T-helper 1 cell (primary cell): ENCODE measurements at places on chromosomes 3 and 15.

GRCh38 chr3:10279384-10280176 lies 13.2 kb downstream of the GHRL start:
- DNase-seq: no peak

DNA sequence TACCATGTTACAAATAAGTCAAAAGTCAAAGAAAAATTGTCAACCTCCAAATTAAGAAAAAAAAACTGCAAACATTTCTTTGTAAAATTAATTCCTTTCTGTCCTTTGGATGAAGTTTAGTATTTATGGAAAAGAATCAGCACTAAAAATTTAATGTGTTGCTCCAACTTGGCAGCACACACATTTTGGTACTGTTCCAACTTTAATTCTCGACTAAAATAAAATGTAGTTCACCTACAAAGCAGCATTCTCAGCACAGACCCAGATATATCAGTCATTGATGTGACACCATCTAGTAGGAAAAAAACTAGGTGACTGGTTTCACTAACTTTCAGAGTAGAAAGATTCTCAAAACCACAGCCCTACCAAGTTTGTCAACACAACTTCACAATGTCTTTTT lies 131.7 kb upstream of the ROBO2 start:
- DNase-seq: no peak

GRCh38 chr3:168273036-168273435 lies 177.3 kb upstream of the GOLIM4 start:
- DNase-seq: no peak

- no peak for DNase-seq
These were observed 1713.6 kb downstream of the SI start for GRCh38 chr3:163364717-163365116.

DNA sequence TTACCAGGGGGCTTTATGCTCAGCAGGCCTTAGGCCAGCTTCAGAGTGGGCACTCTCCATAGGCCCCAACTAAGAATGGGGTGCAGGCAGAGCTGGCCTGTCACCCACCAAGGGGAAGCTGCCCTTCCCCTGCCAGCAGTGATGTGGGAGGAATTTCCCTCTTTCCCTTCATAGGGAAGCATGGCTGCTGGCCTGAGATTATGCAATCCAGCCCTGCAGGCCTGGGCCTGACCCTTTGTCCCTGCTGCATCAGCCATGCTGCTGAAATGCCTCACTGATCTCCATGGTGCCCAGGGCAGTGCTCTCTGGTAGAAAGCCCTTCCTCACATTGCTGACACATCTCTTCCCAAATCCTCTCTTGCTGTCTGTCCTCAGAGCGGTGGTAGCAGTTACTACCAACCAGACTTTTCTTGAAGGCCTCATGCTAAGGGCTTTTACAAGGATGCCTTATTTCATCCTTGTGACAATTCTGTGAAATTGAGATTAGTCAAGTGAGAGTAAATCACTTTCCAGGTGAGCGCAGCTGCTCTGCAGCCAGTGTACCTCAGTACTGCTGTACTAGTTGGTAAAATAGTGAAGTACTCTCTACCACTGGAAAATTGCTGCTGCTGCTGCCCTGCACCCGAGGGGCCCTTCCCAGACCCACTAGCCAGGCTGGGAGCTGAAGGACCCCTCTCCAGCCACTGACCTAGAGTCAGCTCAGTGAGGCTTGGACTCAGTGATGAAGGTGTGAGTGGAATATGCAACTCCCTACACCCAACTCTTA lies 33.8 kb downstream of the MRAS start:
- DNase-seq: no peak

DNA sequence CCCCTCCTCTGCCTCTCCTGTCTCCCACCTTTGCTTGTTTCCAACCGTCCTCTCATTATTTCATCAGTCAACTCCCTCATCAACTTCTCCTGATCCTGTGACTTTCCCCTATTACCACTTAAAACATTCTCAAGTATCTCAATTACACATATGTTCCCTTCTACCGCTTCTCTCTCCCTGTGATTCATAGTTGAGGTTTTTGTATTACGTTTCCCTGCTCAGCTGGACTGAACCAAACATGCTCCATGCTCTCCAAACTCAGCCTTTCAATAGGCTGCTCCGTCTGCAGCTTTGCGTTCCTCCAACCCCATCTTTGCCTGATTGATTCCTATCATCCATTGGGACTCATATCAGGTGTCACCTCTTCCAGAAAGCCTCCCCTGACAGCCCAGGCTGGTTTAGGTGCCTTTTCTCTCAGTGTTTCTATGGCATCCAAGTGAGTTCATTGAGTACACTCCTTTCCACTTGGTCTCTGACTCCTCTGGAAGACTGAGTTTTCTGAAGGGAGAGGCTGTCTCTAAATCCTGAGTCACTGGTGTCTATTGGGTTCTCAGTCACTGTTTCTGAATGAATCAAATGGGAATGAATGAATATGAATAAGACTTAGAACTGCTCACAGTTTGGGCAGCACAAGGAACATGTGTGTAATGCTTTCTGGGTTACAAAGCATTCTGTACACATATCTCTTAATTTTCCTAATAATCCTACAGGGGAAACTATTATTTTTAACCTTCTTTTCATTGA lies 56.4 kb downstream of the PLD1 start:
- DNase-seq: no peak

DNA sequence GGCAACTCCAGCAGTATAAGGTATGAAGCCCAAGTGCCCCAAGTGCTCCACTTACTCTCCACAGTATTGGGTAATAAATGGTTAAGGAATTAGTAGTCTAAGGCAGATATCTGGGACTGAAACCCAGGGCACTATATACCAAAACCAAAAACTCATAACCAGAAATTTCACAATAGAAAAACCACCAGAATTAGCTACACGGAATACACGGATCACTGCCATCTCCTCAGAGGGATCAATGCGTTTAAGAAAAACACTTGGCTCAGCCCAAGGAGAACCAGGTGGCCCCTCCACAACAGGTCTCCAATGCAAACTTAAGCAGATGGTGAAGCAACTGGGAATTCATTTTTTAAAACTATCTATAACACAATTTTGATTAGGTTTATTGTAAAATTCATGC lies 83.6 kb downstream of the FAIM start:
- DNase-seq: no peak

DNA sequence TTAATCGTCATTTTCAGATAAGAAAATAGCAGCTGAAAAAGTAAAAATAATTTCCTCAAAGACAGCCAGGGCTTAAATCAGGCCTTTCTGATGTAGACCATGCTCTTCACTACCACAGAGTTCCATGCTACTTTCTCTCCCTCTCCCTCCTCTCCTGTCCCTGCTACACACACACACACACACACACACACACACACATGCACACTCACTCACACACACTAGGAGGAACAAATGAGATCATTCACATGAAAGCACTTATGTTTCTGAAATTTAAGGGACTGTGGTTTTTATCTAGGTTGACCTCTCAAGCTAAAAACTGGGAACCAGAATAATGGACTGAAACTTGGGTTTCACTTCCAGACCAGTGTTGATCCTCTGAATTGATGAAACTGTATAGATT lies 4.1 kb upstream of the PSMA4 start:
- DNase-seq: no peak

- no peak for DNase-seq
These were observed 697.7 kb downstream of the TUSC7 start for GRCh38 chr3:117407317-117407716.

- no peak for DNase-seq
These were observed 79.9 kb upstream of the FAM98B start for GRCh38 chr15:38374029-38374428.

DNA sequence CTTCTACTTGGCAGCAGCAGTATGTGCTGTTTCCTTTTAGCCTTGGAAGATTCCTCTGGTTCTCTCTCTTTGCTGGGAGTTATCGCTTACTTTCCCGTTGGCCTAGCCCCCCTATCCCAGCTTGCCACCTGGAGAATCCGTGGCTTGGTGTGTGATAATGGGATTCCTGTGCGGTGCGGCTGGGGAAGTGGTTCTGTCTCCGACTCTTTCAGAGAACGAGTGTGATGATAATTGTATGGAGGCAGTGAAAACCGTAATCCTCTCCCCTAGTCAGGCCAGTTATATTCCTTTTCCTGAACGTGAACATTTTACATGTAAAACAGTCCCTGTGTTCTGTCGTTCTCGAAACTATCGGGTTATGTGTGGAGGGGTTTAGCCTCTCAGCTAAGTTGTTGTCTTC lies 300.1 kb upstream of the C2CD4B start:
- DNase-seq: no peak

DNA sequence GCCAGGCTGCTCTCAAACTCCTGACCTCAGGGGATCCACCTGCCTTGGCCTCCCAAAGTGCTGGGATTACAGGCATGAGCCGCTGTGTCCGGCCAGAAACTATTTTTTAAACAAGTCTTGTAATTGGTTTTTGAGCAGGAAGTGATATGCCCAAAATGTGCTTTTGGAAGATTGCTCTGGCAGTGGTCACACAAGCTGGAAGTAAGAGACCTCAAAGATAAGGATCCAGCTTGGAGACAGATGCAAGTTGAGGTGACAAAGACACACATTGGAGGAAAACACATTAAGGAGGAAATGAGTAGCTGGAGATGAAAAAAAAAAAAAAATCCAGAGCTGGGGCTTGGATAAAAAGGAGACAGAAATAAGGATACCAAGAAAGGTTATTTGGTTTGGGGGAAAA lies 6.3 kb downstream of the TM4SF18 start:
- DNase-seq: no peak
